GF-D8 (cell line): ENCODE measurements at places on chromosomes 16 and 17.

DNA sequence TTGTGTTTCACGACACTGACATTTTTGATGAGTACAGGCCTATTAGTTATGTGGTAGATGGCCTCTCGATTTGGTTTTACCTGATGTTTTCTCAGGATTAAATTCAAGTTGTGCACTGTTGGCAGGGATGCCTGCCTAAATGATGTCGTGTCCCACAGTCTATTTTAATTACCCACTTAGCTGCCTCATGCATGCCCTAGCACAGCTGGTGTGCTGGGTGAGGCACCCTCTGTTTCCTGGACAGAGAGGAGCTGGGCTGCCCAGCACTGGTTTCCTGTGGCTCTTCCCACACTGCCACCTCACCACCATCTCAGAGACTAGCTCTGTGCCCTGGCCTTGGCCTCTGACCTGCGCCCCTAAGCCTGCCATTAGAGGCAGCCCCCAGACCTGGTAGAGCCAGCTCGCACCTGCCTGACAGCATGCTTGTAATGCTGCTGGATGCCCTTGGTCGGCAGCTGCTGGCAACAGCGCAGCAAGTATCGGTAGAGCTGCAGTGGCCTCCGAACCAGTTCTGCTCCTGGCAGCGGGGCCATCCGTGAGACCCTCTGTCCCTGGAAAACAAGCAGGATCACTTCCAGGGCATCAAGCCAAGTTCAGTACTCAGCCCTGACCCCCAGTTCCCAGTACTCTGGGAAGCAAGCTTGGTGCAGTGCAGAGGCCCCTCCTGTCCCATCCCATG is 10.9 kb downstream of the LYRM9 start:
- DNase-seq = no peak

- DNase-seq = no peak
Measured at GRCh38 chr17:47968836-47969235, 2.1 kb upstream of the CDK5RAP3 start.

GRCh38 chr16:3187798-3188674 is at the start of gene OR1F1:
OR1F1 (plus strand) TSS chr16:3188204.
- peak; percentile 22 for DNase-seq

DNA sequence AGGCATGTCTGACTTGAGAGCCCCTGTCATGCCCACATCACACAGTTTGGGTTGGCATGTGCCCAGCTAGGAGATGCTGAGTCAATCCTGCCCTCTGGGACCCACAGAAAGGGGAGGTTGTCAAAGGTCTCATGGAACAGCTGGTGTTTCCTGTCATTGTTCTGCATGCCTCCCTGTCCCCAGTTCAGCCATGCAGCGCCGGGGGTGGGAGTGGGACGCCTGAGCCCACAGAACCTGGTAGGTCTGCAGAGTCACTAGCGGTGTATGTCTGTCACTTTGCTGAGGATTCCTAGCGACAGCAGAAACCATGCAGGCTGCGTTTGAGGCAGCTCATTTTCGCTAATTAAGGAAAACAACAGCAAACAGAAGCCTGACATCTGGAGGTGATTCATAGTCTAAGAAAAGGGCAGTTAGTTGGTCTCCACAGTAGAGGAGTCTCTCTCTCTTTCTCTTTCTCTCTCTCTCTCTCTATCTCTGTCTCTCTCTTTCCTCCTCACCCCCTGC is 19.6 kb upstream of the CCL1 start:
- DNase-seq = no peak
